Fibroblast of lung (primary cell): ENCODE measurements at places on chromosomes 3 and 15. TPM values are rescaled to one million over a fixed set of nuclear protein-coding genes. Genes with fewer than 3 reads are reported as not detected.

GRCh38 chr3:31055757-31056156, 161.3 kb upstream of the GADL1 start:
- no peak for DNase-seq

DNA sequence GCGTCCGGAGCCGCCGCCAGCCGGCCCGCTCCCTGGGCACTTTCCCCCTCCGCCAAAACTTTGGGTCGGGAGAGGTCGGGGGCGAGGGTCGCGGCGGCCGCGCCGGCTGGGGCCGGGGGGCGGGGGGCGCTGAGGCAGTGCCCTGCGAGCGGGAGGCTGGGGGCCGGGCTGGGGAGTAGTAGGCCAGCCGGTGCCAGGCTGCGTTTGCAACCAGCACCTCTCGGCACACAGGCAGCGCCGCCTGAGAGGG, 452 bp downstream of the BBX start:
- DNase-seq: no peak

- peak; percentile 38 for DNase-seq
Observed at GRCh38 chr15:64619880-64620839, 155.2 kb downstream of the RBPMS2 start.

Gene PPP1R14D
- total RNA-seq: not detected in 2 replicates

Gene MINDY4B
- not detected in 2 replicates for total RNA-seq

Gene CNTN4
- total RNA-seq: 0.17 and 0.51 TPM in 2 replicates

- DNase-seq: no peak
Observed at GRCh38 chr15:26901041-26901440, 34.2 kb downstream of the GABRA5 start.

Gene GOLGA8Q
- total RNA-seq: 0.33 and 1.3 TPM in 2 replicates

- DNase-seq: peak; percentile 74
Observed at GRCh38 chr3:36700537-36701248, 63.7 kb downstream of the DCLK3 start.

GRCh38 chr3:43448098-43448497, 161.8 kb downstream of the SNRK start:
- DNase-seq: no peak

- DNase-seq: no peak
Observed at GRCh38 chr15:54298396-54298795, 320.2 kb downstream of the UNC13C start.

DNA sequence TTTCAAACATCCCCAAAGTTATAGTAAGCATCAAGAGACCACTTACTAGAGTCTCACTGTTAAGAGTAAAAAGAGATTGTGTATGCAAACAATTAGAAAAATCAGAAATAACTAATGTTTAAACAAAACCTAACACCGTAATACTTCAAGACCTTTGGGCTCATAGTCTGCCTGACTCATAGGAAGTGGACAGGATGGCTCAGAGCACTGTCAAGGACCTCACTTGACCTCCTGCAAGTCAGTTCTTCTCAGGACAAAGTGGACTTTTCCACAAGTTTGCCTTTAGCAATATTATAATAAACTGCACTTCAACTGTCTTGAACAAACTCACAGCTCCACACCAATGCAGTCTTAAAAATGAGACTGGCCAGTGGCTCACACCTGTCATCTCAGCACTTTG, 34.8 kb downstream of the IL12A start:
- no peak for DNase-seq

Gene LRTM1
- total RNA-seq: not detected in 2 replicates

Gene RAB6B
- 0.51 and 0.83 TPM in 2 replicates for total RNA-seq

- DNase-seq: peak; percentile 11
Observed at GRCh38 chr3:142118911-142119310, 30.4 kb downstream of the TFDP2 start.
